ENCODE measurements at places on chromosomes 5 and 9.

DNA sequence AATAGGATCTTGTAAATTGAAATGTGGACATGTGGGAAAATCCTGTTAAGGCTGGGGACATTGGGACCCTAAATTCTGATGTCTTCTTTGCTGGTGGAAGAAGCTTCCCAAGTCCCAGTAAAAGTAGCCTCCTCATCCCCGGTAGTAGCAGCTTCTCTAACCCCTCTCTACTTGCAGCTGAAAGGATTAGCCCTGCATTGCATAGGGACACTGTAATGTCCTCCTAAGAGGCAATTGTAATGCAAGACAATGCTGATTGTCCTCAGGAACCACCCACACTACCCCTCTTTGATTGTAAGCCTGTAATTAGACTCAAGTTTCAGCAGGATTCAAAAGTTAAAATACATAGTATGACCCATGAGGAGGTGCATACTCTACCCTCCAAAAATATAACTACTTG is 1938.4 kb upstream of the C9orf72 start:
- DNase-seq: no peak

DNA sequence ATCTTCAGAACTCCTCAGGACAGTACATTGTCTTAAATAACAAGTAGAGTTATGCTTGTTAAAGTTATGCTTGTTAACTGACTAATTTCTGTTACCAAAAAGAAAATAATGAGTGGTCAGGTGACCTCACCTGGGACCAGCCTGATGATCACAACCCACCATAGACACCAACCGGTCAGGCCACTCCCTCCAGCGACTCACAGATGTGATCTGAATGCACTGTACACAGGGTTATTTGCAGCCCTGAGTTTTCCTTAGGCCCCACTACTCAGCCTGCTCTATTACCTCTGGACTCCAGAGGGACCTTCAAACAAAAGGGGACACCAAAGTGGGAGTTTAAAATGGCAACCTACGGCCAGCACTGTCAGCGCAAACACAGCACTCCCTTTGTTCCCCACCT is 55.3 kb downstream of the ARSB start:
- no peak for DNase-seq

GRCh38 chr5:179901462-179901861 is 6.2 kb downstream of the TBC1D9B start:
- DNase-seq: no peak

- no peak for DNase-seq
Measured at GRCh38 chr5:114192108-114192507, 169.8 kb upstream of the KCNN2 start.

DNA sequence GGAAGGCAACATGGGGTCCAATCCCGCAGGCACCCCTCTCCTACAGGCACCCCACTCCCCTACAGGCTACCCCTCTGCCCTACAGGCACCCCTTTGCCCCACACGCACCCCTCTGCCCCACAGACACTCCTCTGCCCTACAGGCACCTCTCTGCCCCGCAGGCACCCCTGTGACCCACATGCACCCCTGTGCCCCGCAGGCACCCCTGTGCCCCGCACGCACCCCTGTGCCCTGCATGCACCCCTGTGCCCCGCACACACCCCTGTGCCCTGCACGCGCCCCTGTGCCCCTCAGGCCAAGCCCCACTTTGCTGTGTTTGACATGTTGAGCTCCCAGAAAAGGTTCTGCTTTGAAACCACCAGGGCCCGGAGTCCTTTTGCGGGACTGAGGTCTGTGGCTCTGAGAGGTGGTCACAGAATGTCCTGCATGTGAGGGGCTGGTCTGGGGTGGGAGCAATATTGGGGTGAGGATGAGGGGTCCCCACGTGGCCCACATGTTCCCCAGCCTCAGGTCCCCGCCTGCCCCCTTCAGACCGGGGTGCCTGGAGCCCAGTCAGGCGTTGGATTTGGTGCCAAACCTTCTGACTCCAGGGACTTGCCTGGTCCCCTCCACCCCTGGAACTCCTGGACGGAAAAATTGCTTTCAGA is 616 bp upstream of the QRFP start:
- no peak for DNase-seq

GRCh38 chr9:61671276-61671973 is 481.6 kb downstream of the SPATA31A7 start:
- no peak for DNase-seq

GRCh38 chr5:152329761-152330283 is 75.3 kb downstream of the NMUR2 start:
- DNase-seq: no peak

DNA sequence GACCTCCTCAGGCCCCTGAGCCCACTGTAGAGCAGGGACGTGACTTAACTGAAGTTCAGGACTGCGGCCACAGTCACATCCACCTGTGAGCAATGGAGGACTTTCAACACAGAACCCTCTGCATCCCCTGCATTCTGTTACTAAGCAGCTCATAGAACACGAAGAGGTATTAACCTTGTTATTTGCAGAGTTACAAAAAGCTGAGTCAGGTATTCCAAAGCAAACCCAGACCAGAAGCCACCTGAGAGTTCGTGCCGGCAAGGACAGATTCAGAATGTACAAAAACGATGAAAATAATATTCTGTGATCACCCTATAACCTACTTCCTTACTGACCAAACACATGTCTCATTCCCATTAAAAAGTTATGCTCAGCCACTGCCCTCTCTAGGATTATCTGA is 33.0 kb upstream of the PRSS3 start:
- DNase-seq: no peak

DNA sequence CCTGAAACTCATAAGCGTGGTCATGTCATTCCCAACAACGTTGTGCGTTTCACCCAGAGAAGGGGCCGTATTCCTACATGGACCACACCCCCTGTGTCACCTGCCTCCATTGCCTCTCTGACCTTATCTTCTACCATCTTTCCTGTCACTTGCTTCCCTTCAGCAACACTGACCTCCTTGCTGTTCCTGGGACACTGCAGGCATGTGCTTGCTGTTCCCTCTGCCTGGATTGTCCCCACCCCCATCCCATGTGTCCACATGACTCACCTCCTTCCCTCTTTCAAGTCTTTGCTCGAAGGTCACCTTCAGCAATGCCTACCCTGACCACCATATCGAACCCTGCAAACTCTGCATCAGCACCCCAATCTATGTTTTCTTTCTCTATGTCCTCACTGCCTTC is 133.2 kb upstream of the ZNF618 start:
- DNase-seq: no peak

GRCh38 chr5:180799902-180800801 is 2.5 kb downstream of the MGAT1 start:
- DNase-seq: no peak

DNA sequence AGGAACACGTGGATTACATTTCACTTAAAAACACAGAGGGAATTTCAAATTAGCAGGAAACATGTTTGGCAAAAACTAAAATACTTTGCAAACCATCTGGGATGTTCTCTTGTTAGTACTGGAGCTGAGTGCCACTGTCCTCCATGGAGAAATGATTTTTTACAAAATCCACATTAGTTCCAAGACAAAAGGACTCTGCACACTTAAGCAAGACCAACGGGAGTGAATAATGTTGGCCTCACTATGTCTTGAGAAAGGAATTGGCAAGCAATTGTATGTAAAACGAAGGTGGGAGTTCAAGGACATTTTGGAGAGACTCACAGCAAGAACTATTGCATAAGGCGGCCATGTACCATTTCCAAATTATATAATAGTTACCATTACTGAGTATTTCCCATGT is 547.5 kb downstream of the EBF1 start:
- no peak for DNase-seq

- no peak for DNase-seq
Measured at GRCh38 chr9:35675204-35675603, 1.5 kb downstream of the CA9 start.

Data from nucleus accumbens (tissue), 56 donors.